ENCODE measurements at places on chromosomes 3 and 15.

- no peak for DNase-seq
Measured at GRCh38 chr3:126678693-126679317, 23.9 kb upstream of the TXNRD3 start.

GRCh38 chr3:49006408-49007067, 653 bp upstream of the WDR6 start:
- no peak for DNase-seq

DNA sequence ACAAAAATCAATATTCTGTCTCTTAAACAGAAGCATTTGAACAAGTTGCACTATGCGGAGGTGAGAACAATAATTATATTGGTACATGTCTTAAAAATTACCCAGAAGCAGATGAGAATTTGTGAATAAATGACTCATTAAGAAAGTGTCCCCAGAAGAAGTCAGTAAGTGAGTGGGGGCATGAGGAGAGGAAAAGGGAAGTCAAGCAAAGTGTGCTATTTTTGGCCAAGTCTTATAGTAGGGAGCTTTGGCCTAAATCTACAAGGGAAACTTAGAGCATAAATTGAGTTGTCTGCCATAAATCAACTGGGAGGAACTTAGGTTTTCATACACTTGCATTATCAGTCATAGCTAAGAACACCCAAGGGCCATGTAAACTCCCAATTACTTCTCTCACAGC, 86.9 kb upstream of the SATB1 start:
- no peak for DNase-seq

DNA sequence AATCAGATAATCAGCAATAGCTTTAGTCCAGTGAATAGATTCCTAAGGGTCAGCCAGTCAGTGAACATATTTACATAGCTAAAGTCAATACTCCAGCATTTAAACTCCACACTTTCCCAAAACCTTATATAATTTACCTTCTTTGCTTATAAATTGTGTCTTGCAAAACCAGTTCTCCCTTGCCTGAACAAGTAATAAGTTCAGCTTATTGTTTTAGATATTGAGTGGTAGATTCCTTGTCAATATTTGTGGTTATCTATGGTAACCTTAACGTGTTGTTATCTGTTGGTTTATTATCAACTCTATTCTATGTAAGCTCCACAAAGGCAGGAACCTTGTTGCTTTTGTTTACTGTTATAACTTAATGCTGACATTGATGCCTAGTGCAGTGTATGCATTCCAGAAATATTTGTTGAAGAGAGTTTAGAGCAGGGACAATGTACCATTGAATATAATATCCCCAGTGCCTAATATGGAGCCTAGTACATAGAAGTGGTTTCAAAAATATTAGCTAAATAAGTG, 24.0 kb downstream of the PLSCR5 start:
- DNase-seq: no peak

DNA sequence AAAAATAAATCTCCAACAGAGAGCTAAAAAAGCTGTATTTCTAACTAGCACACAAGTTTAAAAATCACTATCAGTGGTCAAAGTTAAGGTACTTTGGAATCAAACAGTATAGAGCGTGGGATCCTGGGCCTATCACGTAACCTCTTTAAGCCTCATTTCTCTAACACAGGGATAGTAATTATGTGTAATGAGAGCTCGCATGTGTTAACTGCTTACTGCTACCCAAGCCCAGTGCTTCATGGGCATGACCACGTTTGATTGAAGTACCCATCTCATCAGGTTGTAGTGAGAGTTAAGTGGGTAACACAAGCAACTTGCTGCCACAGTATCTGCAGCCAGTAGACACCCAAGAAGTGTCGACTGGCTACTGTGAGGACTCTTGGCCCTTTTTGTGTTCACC, 28.2 kb upstream of the NOX5 start:
- no peak for DNase-seq

DNA sequence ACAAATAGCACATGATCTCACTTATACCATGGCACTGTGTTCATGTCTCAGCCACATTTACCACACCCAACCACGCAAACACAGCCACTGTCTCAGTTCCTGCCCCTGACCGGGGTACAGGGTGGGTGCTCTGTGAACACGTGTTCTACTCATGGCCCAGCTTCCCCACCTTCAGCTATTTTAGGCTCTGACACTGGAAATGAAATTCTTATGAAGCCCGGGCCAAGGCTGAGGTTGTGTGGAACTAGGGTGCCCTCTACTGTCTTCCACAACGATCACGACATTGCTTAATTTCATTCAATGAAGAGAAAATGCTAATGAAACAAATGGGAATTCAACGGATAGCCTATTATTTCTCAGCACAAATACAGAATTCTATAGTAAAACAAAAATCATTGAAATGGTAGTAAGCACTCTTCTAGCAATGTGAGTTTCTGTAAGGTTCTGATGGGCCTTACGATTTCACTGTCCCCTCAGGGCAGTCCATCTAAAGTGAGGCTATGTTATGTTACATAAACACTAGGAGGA, 2.1 kb upstream of the GABRA5 start:
- no peak for DNase-seq
